ENCODE measurements at places on chromosomes 7 and 10.

GRCh38 chr10:73117976-73118743, 7.9 kb downstream of the NUDT13 start:
- DNase-seq = no peak

GRCh38 chr7:99975782-99976521, at the start of gene AZGP1:
AZGP1 (minus strand) TSS chr7:99976031; CDS start chr7:99976020, 11 bp downstream.
- DNase-seq = no peak

DNA sequence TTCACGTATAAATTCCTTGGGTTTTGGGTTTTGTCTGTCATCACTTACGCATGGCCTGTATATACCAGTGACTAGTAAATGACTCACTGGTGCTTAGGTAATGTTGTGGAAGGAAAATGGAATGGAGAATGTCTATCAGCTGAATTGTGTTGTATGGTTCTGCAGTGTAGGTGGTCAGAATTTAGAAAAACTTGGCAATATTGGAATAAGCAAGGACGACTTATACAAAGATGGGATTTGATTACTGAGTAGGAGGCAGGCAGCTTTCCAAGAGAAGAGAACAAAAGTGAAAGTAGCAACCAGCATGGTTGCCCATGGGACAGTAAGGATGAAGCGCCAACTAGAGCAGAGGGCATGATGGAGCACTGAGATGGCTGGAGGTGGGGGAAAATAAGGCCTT, 168.6 kb upstream of the CSTF2T start:
- no peak for DNase-seq

- no peak for DNase-seq
These were observed 148.6 kb upstream of the SVIL start for GRCh38 chr10:29783201-29783947.

DNA sequence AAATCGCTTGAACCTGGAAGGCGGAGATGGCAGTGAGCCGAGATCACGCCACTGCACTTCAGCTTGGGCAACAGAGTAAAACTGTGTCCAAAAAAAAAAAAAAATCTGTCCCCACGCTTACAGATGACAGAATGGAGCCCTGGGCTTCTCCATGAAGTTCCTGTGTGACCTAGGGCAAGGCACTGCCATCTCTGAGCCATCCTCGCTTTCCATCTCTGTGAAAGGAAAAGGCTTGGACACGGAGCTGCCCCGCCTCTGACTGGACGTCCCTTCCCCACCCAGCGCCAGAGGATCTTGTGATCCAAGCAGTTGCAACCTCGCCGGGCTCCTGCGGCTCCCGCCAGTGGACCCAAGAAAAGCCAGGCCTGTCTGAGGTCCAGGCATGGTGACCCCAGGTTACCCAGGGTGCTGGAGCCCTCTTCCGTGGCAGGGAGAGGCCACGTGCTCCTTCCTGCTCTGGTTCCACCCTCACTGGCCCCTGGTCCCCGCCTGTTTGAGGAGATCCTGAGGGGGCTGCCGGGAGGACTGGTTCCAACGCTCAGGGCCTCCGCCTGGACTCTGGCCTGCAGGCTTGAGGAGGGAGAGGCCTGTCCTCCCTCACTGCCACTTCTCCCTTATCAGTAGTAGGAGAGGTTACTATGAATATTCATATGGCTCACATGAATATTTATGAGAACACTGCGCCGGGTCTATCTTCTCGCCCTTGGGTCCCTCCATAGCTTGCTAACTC, 25.6 kb upstream of the ELFN1 start:
- no peak for DNase-seq

- DNase-seq = no peak
These were observed 96.6 kb downstream of the MKLN1 start for GRCh38 chr7:131424219-131424822.

GRCh38 chr7:131302446-131302845, 25.2 kb upstream of the MKLN1 start:
- no peak for DNase-seq

DNA sequence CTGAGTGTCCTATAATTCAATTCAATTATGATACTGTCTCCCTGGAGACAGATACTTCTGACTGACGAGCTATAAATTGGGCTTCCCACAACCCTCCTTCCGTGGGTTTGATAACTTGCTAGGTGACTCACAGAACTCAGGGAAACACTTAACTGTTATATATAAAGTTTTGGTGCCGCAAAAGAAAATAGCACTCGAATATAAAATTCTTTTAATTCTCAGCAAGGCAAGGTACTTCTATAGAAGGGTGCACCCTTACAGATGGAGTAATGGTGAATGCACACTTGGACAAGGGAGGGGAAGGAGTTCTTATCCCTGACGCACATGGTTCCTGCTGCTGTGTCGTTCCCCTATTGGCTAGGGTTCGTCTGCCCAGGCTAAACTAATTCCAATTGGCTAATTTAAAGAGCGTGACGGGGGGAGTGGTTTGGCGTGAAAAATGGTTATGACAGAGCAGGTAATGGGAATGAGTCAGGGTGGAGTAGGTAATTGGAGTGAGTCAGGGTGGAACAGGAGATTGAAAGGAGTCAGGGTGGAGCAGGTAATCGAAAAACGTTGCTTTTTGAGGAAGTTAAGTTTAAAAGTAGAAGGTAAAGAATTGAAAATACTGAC, 20.8 kb upstream of the GHITM start:
- no peak for DNase-seq

DNA sequence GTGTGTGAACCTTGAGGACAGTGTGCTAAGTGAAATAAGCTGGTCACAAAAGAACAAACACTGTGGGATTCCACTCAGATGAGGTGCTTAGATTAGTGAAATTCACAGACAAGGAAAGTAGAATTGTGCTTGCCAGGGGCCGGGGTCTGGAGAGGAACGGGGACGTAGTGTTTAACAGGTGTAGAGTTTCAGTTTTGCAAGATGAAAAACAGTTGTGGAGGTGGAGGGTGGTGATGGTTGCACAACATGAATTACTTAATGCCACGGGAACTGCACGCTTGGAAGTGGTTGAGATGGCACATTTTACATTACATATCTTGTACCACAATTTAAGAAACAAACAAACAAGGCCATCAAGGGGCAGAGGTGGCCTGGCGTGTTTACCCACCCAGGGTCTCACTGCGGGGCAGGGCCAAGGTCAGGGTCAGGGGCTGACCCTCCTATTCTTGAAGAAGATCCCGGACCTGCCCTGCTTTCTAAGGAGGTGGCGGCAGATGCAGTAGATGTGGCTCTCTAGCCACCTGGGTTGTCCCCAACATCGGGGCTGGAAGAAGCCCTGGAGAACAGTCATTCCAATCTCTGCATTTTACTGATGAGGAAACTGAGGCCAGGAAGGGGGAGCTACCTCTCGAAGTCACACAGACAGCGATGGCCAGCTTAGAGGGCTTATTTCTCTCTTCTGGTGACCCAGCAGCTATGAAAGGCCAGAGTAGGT, 91.5 kb upstream of the LRRC4 start:
- no peak for DNase-seq

GRCh38 chr10:32149252-32149955, 93.2 kb upstream of the KIF5B start:
- no peak for DNase-seq

DNA sequence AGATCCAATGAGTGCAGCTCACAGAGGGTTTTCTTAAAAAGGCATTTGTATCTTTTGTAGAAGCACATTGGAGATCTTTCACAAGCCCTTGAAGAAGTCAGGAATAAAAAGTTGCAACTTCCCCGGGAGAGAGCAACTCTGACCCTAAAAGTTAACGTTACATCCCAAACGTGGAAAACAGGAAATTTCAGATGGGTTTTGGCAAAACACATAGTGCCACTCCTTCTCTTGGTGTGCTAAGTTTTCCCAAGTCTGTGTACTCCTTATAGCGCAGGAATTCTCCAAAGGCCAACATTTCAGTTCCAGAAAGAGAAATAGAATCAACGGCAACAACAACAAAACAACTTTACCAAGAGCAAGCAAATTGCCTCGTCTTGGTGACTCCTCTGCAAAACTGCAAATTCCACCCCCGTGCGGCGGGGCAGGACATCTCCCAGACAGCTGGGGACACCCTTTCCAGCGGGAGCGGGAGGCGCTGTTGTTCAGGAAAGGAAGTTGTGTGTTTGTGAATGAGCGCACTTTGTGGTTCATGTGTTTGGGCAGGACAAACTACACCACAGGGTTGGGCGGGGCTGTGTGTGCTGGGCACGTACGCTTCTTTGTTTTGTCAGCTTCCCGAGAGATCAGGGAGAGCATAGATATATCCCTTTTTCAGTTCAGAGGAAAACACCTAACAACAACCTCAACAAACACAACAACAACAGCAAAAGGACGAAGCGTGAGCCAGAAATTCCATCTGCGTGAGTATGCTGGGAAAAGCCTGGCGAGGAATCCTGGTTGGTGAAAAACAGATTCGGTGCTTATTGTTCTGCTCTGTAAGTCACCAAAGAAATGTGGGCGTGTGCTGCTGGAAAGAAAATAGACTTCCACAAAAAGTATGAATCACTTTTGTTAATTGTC, 294.7 kb upstream of the PITRM1 start:
- no peak for DNase-seq

- no peak for DNase-seq
These were observed 91.2 kb upstream of the GPR141 start for GRCh38 chr7:37592366-37592765.

- no peak for DNase-seq
These were observed 57.7 kb downstream of the MAD1L1 start for GRCh38 chr7:2175091-2175490.

GRCh38 chr10:91614225-91614624, 18.6 kb downstream of the PPP1R3C start:
- no peak for DNase-seq

DNA sequence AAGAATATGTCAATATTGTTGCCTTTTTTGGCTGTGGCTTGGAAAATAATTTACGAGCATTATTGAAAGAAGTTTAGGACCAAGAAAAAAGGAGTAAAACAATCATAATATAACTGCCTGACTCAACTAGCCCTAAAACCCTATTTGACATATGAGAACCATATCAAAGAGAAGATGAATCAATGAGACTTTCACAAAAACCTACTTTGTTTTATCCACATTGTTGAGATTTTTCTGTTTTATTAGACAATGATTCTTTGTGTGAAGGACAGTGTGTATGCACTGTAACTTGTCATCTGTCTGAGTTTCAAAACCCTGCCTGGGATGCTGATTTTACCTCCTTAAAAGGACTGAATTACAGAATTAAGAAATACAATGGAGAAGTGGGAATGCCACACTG, 19.0 kb downstream of the SOSTDC1 start:
- DNase-seq = no peak

- DNase-seq = no peak
These were observed 6.5 kb upstream of the NANOS1 start for GRCh38 chr10:119022846-119023552.

DNA sequence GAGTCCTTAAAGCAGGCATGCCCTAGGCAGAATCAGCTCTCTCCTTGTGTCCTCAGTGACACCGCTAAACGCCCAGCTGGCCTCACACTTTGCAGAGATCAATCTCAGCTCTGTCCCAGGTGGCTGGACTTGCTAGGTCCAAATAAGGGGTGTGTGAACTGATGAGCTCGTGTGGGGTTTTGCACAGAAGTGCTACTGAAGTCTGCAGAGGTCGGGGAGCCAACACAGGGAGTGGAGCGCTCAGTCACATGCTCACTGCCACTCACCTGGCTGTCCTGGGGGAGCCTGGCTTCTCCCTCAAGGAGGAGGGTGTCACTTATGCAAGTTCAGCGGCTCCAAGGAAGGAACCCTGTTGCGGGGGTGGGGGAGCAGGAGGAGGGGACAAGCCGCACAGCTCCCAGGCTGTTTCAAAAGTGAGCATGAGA, 2.0 kb downstream of the ELN start:
- no peak for DNase-seq

- DNase-seq = no peak
These were observed 617.6 kb downstream of the PTPRN2 start for GRCh38 chr7:157969995-157970394.

DNA sequence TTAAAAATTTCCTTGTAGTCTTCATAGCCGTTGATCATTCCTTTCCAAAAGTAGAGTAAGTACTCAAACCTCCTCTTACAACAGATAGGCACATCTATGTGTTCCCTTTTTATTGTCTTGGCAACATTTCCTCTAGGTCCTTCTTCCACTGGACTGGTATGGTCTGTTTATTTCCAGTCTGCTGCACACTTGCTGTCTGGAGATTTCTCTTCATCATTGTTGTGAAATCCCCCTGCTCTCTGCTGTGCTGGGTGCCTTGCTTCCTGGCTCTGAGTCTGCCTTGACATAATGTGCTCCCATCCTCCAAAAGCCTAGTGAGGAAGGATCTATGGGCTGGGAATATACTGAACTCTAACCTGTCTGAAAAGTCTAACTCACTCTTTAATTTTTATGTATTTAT, 545.3 kb upstream of the VSTM2A start:
- no peak for DNase-seq

DNA sequence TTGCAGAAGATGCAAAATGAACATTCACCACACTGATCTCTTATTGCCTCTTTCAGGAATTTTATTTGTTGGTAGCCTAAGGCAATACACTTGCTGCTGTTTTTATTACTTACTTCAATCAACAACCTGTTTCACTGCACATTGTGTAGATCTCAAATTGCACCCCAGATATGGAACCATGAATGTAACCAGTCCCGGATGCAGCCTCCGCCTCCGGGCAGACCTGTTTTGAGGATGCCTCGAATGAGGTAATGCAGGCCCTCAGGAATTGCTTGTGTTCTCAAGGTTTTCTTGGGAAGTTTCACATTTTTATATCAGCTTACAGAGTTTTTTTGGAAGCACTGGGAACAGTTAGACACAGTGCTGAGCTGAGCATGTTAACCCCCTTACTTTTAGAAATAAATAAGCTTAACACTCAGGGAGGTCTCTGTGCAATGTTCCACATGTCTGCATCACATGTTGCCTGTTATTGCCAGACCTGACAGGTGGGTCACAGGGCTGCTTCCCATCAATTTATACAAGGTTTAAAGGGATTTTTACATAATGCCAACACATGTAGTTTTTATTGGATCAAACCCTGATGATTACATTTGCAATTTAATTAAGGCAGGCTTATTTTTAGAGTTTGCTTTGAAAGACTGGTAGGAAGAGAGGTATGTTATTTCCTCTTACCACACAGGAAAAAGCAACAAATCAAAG, 193.1 kb upstream of the POM121L12 start:
- DNase-seq = no peak

DNA sequence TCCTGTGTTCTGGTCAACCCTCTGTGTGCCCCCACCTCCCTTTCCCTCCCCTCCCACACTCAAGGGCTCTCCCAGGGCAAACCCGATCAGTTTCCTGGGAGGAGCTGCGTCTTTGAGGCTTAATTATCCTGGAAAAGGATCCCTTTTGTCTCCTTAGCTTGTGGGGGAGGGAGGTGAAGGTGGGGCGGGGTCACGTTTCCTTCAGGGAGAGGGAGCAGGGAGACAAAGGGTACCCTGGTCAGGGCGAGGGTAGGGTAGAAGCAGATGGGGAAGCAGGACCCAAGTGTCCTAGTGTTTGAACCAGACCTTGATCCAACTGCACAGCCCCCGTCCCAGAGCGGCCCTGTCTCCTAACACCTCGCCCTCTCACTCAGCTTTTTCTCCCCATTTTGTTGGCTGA, 90.1 kb downstream of the HIF1AN start:
- DNase-seq = no peak

DNA sequence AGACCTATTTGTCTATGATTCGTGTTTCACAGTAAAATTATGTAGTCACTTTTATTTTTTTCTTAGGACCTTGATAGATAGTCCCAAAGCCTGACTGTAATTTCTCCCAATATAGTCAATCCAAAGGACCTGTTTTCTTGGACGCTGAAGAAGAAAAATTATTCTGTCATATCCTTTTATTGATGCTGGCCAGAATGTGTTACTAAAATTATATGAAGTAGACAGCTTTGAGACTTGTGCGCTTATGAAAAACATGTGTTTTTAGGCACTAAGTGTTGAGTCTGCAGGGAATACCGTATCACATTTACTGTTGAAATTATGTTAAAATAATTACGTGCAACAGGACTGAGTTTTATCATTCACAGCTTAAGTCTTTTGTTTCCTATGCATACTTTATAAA, 17.9 kb downstream of the TES start:
- DNase-seq = no peak

GRCh38 chr7:45236666-45237065, 79.1 kb downstream of the RAMP3 start:
- no peak for DNase-seq

Data from cortex of kidney (tissue), 1 donor.